AG20443 (cell line): ENCODE measurements at places on chromosomes 1 and 21.

DNA sequence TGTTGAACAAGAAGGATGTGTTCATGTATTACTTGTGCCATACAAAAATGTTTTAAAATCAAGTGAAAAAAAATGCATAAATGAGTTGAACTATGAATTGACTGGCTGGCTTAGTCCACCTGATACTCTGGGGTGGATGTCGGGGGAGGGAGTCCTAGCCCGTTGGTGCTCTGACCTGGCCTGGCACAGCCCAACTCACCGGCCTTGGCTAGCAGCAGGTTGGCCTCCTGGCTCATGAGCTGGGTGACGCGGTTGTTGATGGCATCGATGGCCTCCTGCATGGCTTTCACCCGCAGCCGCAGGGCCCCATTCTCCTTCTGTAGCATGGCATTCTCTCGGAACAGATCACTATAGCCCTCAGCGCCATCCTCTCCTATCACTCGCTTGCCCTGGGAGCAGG, 21.6 kb downstream of the KIF21B start:
- no peak for DNase-seq

GRCh38 chr1:108049178-108049819, 84.3 kb upstream of the VAV3 start:
- DNase-seq = peak; percentile 52

DNA sequence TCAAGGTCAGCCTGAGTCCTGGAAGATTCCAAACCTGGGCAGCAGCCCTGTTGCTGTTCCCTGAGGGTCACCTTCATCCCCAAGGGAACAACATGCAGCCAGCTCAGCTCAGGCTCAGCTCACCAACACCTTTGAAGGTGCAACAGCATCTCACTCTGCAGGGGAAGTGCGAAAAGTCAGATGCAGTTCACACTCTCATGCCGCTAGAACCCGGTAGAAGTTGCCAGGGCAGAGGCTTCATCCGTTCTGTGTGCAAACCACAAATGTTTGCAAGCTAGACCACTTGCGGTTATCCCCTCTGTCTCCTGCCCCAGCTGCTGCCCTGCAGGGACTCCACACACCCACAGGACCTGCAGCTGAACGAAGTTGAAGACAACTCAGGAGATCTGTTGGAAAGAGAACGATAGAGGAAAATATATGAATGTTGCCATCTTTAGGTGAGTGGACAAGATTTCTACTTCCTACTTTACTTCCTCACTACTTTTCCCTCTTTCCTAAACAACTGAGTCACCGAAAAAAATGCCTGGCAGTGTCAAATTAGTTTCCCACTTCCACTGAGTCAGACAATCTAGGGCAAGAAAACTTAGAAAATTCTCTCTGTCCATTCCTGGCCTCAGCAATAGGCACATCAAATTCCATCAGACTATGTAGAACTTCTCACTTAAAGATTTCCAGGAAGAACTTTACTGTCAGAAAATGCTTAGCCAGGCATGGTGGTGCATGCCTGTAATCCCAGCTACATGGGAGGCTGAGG, 1.8 kb upstream of the FCRL6 start:
- DNase-seq = no peak

GRCh38 chr1:25786887-25787759, 12.9 kb upstream of the SELENON start:
- DNase-seq = peak; percentile 58

- peak; percentile 59 for DNase-seq
Measured at GRCh38 chr1:150484861-150485260, 2.4 kb upstream of the TARS2 start.

DNA sequence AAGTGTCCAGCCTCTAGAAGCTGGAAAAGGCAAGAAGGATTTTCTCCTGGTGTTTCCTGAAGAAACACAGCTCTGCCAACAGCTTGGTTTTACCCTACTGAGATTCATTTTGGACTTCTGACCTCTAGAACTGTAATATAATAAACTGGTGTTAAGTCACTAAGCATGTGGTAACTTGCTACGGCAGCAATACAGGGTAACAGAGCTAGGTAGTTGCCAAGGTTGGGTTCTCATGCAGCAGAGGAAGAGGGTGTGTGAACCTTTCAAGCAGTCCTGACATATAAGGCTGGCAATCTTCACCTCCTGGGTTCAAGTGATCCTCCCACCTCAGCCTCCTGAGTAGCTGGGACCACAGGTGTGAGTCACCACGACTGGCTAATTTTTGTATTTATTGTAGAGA, 36.0 kb downstream of the GNG4 start:
- DNase-seq = no peak

GRCh38 chr1:22741118-22741517, 30.5 kb downstream of the EPHB2 start:
- DNase-seq = no peak

- DNase-seq = no peak
Measured at GRCh38 chr1:109789551-109790180, 25.9 kb upstream of the EPS8L3 start.

DNA sequence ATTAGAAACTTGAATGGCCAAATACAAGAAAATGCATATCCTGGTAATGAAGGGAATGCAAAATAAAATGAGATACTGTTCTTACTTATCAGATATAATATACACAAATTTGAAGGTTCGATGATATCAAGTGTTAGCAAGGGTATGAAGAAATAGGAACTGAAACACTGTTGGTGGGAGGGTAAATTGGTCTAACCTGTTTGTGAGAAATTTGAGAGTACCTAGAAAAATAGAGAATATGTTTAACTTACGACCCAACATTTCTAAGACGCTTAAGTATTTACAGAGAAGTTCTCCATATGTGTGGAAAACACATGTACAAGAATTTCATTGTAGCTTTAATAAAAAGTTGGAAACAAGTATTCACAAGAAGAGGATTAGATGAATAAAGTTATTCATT, 25.9 kb downstream of the ATG4C start:
- no peak for DNase-seq

DNA sequence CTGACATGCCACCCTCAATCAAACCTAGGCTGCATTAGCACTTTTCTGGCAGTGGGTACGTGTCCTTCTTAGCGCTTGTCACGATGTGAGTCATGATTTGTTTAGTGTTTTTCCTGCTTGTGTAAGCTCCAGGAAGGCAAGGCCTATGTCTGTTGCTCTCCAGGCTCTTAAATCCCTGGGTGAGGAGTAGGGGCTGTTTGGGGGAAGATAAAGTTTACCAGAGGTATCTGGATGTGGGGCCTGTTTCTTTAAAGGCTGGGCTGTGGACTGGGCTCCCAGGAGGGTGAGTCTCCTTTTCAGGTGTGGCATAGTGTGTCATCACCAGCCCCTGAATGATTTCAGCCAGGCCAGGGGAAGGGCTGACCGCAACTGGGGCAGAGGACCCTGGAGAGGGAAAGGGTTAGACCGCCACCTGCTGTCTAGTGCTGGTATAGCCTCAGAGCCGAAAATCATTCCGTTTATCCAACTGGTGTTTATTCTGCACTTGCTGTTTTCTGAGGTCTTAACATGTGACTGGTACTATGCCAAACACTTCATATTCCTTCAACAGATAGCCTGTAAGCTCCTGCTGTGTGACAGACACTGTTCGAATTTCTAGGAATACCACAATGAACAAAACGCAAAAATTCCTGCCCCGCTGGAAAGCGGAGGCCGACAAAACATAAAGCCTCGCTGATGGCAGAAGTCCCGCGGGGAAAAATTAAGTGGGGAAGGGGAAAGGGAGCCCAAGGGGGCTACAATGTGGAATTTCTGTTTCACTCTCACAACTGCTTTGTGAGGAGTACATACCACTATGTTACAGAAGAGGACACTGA, 9.7 kb downstream of the SERINC2 start:
- peak; percentile 91 for DNase-seq

DNA sequence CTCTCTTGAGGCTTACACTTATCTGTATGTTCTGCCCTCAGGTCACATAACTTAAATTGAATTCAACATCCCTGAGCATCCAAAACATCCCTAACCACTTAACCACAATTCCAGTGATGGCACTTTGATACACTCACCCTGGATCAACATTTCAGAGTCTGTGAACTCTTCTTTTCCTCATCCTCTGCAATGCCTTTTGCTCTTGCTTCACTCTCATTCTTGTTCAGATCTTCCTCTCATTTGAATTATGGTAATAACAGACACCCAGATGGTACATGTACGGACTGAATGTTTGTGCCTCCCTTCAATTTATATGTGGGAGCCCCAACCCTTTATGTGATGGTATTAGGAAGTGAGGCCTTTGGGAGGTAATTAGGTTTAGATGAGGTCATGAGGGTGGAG, 33.4 kb downstream of the PTGER3 start:
- peak; percentile 37 for DNase-seq

DNA sequence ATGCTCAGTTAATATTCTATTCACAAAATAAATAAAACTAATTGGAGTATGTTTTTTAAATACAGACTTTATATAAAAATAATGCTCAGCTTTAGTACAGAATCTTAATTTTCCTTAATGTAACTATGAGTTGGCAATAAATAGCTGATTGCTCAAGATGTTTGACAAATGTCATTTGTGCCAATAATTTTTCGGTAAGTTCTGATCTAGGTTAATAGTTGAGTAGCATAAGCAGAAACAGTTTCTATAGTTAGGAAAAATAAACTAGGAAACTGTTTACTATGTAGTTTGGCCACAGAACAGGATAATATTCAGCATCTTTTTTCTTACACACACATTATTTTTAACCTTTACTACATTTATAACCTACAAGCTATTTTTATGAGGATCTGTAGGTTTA, 40.3 kb downstream of the KCTD3 start:
- no peak for DNase-seq

GRCh38 chr1:182587666-182588499, 1.2 kb downstream of the RNASEL start:
- no peak for DNase-seq

DNA sequence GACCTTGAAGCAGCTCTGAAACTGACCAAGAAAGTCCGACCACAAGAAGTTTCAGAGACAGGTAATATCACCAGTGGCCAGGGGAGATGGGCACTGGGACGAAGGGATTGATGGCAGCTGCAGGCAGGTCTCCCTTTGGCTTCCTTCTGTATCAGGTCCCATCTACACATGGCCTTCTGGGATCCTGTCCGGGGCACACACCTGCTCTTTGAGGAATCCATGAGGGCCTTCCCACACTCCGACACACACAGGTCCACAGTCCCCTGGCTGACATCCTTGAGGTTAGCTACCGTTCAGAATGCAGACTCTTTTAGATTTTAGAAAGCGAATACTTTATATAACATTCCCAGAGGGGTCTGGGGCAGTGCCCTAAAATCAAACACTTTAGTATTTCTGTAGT, 26.5 kb upstream of the TMEM125 start:
- DNase-seq = no peak

- DNase-seq = no peak
Measured at GRCh38 chr1:51282605-51283004, 46.5 kb downstream of the RNF11 start.

DNA sequence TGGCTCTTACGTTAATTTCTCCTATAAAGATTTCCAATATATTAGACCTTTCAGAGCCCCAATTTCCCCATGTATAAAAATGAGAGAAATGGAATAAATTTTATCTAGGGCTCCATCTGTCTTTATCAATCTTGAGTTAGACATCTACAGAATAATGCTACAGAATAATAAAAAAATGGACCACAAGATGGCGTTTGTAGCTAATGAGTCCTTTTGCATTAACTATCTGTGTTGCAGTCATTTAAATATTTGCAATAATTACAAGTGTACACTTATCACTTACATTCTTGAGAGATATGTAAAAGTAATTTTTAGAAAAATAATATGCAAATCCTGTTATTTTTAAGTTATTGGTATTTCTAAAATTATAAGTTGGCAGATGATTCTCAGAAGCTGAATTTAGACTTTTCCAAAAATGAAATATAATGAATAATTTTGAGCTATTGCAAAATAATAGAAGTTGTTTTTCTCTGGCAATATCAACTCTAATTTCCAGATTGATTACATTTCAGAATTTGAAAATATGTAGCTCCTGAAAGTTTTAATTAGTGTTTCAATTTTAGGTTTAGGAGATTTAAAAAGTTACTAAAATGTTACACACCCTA, 87.7 kb downstream of the SNX7 start:
- no peak for DNase-seq

GRCh38 chr1:210232511-210233215, at the start of gene SERTAD4:
Gene SERTAD4, plus strand, starts transcription at chr1:210232796. Its CDS starts 5,165 bp downstream, at chr1:210237961.
- DNase-seq = peak; percentile 35

- peak; percentile 41 for DNase-seq
Measured at GRCh38 chr1:7956218-7957032, 5.1 kb upstream of the PARK7 start.

GRCh38 chr1:236235116-236235515, 46.6 kb downstream of the ERO1B start:
- DNase-seq = no peak

DNA sequence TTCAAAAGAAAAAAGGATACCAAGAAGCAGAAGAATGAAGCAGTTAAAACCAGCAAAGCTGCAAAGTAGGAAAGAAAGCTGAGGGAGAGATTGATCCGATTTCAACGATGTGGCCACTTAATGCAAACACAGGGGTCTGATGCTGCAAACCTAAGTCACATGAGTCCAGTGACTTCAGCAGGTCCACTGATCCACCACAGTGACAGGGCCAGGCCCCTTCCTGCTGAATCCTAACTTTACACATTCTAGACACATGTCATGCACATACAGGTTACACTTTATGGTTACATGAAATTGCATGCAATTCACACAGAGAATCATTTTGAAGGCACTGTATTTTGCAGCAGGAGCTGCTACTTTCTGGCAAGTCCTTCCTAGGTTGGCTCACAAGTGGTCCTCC, 59.0 kb upstream of the LBR start:
- no peak for DNase-seq

GRCh38 chr1:236247286-236247685, 34.5 kb downstream of the ERO1B start:
- no peak for DNase-seq

DNA sequence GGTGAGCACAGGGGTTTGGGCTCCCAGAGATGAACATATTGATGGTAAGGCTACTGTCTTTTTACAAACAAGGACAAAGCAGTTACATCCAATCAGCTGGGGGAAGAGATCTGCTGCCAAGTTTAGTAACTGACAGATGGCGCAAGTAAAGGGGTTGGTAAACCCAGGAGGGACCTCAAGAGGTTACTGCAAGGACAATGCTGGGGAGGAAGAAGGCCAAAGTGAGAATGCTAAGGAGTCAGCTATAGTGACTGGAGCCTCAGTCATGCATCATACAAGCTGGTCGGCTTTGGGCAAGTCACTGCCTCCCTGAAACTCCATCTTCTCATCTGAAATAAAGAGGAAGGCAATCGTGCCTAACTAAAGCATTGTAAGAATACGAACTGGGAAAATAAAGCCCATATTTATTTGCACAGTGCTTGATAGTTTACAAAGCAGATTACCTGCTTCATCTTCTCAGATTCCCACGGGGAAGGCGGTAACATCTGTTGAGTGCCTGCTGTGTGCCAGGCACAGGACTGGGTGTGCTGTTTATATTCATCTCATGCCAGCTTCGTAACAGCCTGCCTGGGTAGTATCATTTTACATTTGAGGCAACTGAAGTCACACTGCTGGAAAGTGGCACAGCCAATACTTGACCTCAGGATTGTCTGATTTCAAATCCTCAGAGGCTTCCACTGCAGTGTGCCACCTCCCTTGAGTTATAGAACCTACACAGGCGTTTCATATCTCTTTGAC, 114.8 kb downstream of the BEND5 start:
- DNase-seq = no peak
